NCI-H226 (cell line): ENCODE measurements at places on chromosomes 3 and 15.

DNA sequence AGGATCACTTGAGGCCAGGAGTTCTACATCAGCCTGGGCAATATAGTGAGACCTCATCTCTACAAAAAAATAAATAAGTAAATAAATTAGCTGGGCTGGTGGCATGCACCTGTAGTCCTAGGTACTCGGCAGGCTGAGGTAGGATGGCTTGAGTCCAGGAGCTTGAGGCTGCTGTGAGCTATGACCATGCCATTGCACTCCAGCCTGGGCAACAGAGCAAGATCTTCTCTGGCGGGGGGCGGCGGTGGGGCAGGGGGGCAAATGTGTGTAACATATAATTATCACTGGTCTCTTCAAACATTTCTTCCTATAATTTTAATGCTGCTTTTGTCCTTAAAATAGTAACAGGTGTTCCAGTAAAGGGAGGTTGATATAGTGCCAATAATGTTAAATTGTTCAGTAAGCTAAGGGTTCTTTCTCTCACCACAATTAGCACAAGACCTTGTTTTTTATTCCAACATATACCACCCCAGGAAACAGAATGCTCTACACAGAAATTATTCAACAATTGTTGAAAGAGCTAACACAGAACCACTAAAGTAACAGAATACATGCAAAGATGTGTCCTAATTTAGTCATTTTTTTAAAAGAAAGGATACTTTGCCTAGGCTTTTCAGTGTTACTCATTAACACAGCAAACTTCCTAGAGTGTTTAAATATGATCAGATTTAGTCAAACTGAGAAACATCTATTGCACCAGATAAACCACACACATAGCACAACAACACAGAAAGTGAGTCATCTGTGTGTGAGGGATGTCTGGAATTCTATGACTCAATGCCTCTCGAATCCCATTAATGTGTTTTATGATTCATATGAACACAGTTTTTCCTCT, 29.1 kb downstream of the ANKRD28 start:
- DNase-seq, result peak; percentile 94

GRCh38 chr3:43892061-43892460, 201.3 kb downstream of the ABHD5 start:
- no peak for DNase-seq

DNA sequence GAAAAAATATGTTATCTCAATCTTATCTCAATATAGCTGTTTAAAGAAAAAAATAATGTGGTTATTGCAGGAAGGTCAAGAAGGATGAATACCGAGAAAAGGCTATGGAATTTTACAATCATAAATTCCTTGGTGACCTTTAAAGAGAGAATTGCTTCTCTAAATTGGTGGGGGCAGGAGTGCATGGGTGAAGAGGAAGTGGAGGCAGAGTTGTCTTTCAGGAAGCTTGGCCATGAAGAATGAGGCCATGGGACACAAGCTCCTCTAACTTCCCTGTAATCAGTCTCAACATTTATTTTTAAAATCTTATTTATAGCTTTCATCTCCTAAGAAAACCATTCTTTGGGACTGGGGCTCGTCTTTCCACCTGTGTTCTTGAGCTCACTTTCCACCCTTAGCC, 22.4 kb upstream of the ALDH1A2 start:
- DNase-seq, result no peak

DNA sequence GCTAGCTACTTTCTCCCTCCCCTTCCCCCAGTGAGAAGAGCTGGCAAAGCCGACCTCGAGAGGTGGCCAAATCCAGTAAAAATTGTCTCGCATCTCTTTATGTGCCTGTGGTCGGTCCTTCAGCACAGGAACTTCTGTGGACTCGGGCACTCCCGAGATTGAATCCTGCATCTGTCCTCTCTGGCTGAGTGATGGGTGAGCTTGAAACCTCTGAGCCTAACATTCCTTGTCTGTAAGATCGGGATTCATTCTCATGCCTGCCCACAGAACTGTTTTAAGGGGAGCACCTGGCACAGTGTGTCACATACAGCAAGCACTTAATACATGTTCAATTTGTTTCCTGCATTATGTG, 11.3 kb downstream of the CX3CR1 start:
- no peak for DNase-seq

DNA sequence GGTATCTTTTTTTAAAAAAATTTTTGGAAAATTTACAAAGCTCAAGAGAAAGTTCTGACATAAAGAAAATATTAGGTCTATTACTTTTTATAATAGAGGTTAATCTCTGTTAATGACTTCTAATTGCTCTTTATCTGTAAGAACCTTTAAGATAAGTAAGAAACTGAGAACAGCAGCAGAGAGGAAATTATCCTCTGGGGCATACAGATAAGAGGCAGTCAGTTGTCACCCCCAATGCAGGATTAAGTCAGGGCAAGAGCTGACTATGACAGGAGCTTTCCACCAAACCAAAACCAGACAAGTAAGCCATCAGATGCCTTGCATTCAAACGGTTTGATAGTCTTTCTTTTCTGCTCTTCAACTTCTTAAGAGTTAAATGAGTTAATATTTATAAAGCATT, 149.0 kb downstream of the GSK3B start:
- DNase-seq, result no peak

DNA sequence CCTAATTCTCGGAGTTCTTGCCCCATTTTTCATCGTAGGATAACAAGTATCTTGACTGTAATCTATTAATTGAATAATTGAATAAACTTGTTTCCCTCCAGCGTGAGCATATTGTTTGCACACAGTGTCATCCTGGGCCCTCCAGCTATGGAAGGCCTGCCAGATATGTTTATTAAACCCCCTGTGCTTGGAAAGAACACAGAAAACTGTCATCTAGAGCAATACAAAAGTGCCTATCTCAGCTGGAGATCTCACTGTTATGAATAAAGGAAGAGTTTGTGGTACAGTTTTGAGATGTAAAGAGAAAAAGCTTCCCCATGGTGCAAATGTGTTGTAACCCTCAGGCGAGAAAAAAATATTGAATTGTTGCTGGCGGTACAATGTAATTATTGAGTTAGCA, 405.9 kb downstream of the SOX2 start:
- peak; percentile 4 for DNase-seq
